ENCODE measurements at places on chromosomes 5 and 9.

GRCh38 chr5:123943151-123943550 lies 431.2 kb downstream of the CSNK1G3 start:
- DNase-seq, result no peak

GRCh38 chr5:165903835-165904234 lies 2387.6 kb upstream of the WWC1 start:
- no peak for DNase-seq

GRCh38 chr5:76084496-76085242 lies 1.5 kb downstream of the SV2C start:
- DNase-seq, result peak; percentile 34

- no peak for DNase-seq
Measured at GRCh38 chr5:132221781-132222648, 5.6 kb downstream of the P4HA2 start.

- DNase-seq, result no peak
Measured at GRCh38 chr9:126149661-126150060, 177.0 kb upstream of the MVB12B start.

DNA sequence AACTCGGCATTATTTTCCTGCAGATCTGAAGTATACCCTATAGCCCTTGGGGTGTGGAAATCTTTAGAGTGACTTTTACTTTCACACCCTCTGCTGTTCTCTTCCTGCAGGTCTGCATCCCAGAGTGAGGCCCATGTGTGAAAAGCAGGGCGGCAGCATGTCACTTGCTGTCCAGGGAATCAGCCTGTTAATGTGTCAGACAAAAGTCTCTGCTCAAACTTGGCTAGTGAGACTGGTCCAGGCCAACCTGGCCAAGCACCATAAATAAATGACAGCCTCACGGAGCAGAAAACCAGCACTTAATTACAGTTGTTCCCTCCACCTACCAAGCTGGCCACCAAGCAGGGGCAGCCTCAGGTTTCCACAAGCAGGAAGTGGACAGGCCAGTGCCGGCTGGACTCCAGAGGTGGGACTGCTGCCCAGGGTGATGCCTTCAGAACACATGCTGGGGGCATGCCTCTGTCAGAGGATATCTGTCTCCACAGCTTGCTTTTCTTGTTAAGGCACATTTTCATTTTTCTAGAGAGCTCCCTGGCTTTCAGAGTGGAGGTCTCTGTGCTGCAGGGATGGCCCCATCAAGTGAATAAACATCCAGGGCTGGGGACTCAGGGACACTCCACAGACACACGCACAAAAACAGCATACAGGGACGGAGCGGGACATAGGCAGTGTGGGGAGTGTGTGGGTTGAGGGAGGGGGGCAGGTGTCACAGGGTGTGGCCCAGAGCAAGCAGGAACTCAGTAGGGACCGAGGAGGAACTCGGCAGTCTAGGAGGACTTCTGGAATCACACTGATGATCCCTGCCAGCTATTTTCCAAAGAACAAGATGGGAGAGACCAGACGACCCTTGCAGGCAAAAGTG lies 243.8 kb upstream of the IRX1 start:
- no peak for DNase-seq

- no peak for DNase-seq
Measured at GRCh38 chr5:158354958-158355357, 496.0 kb upstream of the CLINT1 start.
